Activated T-helper 17 cell treated with anti-CD3 and anti-CD28 coated beads, Interleukin-2, amount 50 U/mL, for 72 hours (primary cell): ENCODE measurements at places on chromosomes 7 and 10.

GRCh38 chr10:84665883-84666463 is 337.6 kb downstream of the CCSER2 start:
- no peak for ATAC-seq

- no peak for ATAC-seq
Observed at GRCh38 chr7:26912338-26912737, 47.9 kb upstream of the SKAP2 start.

DNA sequence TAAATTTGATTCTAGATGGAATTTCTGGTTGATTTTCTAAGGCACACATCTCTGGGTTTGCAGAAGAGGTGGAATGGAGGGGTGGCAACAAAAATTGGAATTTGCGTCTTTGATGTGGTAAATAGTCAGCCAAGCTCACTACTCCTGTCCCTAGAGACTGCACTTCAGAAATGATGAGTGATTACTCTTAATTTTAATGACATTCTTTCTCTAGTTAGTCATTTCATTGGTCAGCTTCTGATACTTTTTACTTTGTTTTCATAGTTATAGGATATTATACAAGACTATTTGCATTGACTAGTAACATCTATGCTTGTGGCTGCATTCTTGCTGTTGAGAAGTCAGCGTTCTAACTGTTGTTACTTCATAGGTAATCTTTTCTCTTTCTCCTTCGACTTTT is 658.3 kb downstream of the SUGCT start:
- ATAC-seq = no peak

DNA sequence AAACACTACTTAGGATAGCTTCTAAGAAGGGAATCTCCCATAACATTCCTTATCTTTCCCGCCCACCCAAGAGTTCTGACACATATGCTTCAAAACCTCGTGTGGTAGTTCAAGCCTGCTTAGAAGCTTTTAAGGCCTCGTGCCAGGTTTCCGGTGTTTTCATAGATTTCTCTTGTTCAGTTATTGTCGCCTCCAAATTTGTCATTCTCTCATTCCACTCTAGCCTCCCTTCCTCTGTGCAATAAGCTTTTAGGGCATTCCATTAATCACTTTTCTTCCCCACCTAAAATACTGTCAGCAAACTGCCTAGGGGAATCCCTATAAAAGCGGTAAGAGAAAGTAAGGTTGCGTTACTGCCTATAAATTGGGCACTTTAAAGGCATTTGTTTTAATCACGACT is 718 bp upstream of the BPGM start:
- no peak for ATAC-seq

- no peak for ATAC-seq
Observed at GRCh38 chr7:108329514-108329913, 126.7 kb downstream of the NRCAM start.
